ENCODE measurements at places on chromosomes 2 and 18. TPM values are rescaled to one million over a fixed set of nuclear protein-coding genes. Genes with fewer than 3 reads are reported as not detected.
A peak's percentile ranks its signal among the peaks of the same experiment; 100 is the strongest.

- no peak for DNase-seq
These were observed 42.2 kb upstream of the CCDC68 start for GRCh38 chr18:55001394-55002024.

The ZSWIM2 gene
- not detected for total RNA-seq

The ADAM23 gene
- total RNA-seq: not detected

- no peak for DNase-seq
These were observed 57.1 kb downstream of the PKP4 start for GRCh38 chr2:158513841-158514240.

DNA sequence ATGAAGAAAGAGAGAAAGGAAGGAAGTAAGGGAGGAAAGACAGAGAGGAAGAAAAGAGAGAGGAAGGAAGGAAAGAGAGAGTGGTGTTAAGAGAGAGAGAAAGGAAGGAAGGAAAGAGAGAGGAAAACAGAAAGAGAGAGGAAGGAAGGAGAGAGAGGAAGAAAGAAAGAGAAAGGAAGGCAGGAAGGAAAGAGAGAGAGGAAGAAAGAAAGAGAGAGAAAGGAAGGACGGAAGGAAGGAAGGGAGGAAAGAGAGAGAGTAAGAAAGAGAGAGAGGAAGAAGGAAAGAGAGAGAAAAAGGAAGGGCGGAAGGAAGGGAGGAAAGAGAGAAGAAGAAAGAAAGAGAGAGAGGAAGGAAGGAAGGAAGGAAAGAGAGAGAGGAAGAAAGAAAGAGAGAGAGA lies 127.4 kb downstream of the GALNT3 start:
- DNase-seq: no peak

DNA sequence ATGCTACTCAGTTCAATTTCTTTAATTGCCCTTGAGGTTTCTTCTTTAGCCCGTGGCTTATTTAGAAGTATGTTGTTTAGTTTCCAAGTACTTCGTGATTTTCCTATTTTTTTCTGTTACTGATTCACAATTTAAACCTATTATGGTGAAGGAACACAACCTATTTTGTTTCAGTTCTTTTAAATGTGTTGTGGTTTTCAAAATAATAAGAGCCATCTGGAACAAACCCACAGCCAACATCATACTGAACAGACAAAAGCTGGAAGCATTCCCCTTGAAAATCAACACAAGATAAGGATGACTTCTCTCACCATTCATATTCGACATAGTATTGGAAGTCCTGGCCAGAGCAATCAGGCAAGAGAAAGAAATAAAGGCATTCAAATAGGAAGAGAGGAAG lies 155.2 kb downstream of the GALNT1 start:
- no peak for DNase-seq

DNA sequence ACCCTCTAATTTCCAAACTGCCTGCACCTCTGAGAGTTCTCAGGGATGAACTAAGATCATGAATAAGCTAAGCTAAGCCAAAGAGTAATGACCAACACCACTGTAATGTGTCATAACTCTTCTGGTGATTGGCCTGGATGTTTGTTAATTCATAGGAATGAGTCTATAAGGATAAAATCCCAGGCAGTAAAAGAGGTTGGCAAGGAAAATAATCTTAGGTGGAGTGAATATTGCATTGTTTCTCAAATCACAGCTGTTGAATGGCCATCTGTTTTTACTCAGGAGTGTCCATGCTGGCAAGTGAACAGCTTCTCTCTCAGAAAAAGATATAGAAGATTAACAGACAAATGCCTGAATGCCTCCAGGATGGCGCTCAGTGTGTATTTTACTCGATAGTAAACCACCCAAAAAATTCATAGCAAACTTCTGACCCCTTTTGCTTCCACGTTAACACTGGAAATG lies 60.8 kb upstream of the GLS start:
- DNase-seq: no peak

DNA sequence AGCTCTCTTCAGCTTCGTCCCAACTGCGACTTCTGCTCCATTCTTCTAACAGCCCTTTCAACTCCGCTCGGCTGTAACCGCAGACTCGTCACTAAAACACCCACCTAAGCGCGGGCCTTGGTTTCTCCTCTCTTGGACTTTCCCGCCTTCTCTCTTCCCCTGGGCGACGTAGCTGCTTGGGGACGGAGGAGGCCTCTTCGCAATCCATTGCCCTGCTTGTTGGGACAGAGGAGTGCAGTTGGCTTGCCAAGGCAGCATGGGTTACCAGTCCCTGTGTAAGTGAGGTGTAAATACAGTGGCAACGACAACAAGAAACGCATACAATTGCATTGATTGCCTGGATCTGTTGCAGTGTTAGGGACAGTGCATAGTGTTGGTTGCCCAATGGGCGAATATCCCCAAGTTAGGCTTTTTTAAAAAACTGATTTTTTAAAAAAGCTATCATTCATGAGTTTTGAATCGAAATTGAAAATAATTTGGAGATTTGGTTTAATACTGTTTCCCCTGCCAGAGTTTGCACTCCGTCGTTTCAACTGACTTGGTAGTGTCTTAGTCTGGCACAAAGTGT lies 484 bp upstream of the DARS1 start:
- no peak for DNase-seq

DNA sequence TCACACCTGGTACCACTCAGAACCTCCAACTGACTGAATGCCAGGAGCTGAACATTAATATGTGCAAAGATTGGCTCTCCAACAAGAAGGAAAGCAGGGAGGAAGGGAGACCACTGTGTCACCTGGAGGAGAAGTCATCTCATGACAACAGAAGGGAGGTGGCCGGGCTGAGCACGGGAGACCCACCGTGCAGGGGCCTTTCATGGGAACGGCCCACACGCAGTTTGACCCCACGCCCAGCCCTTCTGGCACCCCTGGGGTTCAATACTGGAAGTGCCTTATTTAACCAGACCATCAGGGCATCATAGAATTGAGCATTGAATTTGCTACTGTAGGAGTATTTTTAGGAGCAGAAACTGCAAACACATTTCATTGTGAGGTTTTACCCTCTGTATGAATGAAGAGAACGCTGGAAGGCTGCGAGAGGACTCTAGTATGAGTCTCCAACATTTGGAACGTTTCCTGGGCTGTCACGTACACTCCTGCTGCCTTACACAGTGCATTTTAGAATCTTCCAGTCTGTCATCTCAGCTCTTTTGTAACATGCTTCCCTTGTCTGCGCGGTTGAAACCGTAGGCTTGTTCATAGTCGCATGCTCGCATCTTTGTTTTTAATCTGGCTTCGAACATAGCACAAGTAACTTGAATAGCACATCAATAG lies 132.1 kb downstream of the NFATC1 start:
- no peak for DNase-seq

- peak; percentile 33 for DNase-seq
These were observed 106.2 kb upstream of the DLX2 start for GRCh38 chr2:172208791-172209325.

DNA sequence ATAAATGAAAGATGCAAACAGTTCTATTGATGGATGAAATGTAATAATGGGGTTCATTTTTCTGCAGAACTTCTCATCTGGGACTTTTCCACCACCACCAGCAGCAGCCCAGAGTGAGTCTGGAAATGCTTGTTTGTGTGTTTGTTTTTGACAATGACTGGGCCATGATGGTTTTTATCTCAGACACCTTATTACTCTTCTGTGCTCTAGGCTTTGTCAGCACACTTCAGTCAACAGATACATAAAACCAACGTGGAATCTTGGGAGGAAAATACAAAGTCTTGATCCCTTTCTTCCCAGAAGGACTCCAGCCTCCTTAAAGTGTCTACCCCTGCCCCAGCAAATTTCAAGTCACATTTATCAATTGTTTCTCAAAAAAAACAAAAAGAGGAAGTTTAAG lies 134.0 kb downstream of the MREG start:
- DNase-seq: no peak

GRCh38 chr2:208090420-208090819 lies 33.9 kb downstream of the CRYGD start:
- DNase-seq: no peak

GRCh38 chr2:241582806-241583205 lies 24.3 kb downstream of the BOK start:
- DNase-seq: no peak

- DNase-seq: peak; percentile 47
These were observed 125.0 kb upstream of the CD226 start for GRCh38 chr18:70072678-70073077.

DNA sequence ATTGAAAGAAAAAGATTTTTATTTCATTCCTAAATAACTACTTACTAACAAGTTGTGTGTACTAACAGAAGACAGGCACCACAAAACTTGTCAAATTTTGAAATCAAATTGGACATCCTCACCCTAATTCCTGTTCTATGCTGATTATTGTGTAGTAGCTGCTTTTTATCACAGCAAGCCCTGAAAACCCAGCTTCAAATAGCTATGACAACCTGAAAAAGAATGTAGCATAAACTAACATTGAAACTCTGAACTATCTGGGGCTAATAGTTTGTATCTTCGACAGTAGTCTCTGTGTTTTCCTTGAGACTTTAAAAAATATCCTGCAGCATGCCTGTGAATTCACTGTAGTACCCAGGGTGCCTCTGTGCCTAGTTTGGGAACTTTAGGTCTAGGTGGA lies 122.6 kb downstream of the WDPCP start:
- DNase-seq: peak; percentile 3

DNA sequence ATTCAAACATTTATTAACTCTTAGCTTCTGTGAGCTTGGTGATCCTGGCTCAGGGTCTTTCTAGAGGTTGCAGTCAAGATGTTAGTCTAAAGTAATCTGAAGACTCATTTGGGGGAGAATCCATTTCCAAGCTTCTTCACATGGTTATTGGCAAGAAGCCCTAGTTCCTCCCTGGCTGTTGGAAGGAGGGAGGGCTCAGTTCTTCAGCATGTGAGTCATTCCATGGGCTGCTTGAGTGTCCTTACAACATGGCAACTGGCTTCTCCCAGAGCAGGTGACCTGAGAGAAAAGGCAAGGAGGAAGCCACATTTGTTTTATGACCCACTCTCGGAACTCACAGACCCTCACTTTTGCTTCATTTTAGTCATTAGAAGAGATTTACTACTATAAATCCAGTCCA lies 10.6 kb upstream of the C2orf74 start:
- peak; percentile 46 for DNase-seq

GRCh38 chr2:189409131-189409530 lies 32.1 kb upstream of the WDR75 start:
- no peak for DNase-seq

DNA sequence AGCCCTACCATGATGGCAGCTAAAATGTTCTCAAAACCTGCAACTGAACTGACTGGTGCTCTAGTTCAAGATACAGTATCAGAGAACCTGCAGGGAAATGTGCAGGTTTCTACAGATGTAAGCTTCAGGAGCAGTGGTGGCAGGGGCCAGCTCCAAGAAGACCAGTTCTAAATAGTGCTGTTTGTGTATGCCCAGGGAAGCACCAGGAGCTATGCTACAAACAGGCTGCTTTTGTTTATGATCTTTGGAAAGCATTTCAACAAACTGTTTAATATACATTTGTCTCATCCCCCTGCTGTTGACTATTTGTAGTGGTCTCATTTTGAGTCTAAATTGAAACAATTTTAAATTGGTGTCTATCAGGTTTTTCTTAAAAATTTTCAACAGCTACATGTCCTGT lies 20.7 kb downstream of the FZD5 start:
- no peak for DNase-seq

GRCh38 chr2:42784204-42784880 lies 8.0 kb downstream of the HAAO start:
- DNase-seq: no peak

DNA sequence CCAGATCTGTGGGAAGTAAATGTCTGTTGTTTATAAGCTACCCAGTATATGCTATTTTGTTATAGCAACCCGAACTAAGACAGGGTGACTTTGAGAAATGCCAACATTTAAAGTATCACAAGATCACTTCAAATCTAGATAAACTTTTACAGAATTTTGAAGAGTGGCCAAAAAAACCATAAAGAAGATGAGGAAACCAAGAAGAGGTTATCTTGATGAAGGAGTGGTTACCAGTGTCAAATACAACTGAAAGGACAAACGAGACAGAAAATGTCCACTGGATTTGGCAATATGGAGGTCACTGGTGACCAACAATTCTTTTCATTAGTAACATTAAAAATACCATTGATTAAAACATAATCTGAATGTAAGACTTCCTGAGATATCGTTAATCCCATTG lies 235.7 kb downstream of the DYM start:
- no peak for DNase-seq

The OSGEPL1 gene
- 7.3 TPM for total RNA-seq

GRCh38 chr2:101302016-101302415 lies 6.5 kb downstream of the RNF149 start:
- DNase-seq: no peak

GRCh38 chr2:171069286-171069956 lies 91.3 kb downstream of the TLK1 start:
- DNase-seq: no peak

GRCh38 chr2:235347691-235348090 lies 146.2 kb upstream of the AGAP1 start:
- DNase-seq: peak; percentile 89

DNA sequence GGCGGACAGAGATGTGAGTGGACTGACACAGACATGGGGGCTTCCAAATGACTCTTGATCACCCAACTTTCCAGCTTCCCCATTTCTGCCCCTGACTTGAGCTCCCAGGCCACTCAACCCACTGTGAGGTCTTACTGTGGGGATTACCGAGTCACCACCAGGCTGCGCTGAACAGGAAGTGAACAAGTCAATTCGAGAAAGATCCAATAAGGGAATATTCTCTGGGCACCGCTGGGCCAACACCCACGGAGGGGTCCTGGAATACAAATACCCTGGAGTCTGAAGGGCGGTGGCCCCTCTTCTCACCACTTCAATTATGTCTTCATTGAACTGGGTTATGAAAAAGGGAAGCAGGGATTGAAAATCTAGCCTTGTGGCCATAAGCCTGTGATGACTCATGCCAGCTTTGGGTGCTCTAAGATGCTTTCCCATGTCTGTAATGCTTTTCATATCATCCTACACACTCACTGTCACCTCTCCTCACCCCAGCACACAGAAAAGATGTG lies 37.7 kb downstream of the BCL11A start:
- DNase-seq: peak; percentile 64

DNA sequence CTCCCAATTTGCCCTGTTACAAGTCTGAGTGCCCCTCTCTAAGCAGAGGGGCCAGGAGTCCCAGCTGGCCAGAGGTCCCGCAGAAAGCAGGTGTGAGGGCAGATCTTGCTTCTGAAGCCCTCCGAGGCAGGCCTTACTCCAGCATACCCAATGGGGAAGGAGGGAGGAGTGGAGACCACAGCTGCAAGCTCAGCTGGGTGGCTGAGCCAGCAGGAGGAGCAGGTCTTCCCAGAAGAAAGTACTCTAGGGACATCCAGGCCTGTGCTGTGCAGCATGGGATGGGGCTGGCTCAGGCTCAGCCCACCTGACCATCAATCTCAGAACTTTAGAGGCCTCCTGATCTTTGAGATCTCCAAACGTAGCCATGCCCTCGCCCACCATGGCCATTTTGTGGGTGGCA lies 31.3 kb downstream of the PLB1 start:
- no peak for DNase-seq

The THSD7B gene
- not detected for total RNA-seq

The KLHL30 gene
- 0.87 TPM for total RNA-seq

The PAIP2B gene
- 1.2 TPM for total RNA-seq

DNA sequence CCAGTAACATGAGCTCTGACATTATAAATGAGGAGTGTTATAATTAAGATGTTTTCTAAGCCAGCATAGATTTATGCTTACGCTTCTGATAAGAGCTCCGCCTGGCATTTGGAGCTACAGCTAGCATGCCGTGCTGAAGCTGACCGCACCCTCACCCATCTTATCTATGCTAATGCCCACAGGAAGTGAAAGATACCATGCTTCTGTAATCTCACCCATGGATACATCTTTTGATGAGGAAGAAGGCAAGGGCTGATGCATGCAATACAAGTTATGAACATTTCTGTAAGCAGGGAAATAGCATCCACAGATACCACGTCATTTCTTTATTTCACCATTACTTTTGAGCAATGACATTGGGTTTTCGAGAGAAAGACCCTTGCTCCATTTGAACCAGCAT lies 82.3 kb downstream of the ARL4C start:
- DNase-seq: no peak
